ENCODE measurements at places on chromosomes 12 and 14.

DNA sequence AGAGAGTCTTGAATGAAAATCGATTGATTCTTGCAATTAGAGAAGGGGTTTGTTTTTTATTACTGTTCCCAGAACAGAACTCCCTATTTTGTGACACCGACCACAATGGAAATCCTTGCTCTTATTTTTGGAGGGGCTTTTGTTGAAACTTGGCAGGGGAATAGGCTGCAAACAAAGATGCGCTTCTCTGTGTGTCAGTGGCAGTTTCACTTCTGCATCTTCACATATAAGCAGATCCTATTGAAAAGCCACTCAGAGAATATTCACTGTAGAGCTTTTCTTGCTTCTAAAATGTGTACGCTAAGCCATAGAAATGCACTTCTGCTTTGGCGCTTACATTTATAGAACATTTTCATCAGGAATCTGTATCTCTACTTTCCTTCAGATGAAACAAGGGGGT lies 1822.4 kb upstream of the SEL1L start:
- no peak for DNase-seq

DNA sequence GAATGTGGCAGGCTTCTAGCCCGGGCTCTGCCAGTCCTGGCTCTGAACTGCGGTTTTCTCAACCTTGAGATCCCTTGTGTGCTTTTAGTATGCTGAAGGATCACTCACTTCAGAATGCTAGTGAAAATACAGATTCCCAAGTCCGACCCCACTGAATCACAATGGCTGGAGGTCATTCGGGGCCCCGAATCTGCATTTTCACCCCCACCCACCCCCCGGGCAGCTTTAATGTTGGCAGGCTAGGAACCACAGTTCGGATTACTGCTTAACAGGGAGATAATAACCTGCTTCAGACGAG lies 573 bp upstream of the SUSD6 start:
- DNase-seq, result no peak

- DNase-seq, result peak; percentile 47
These were observed 10.8 kb upstream of the TCTN2 start for GRCh38 chr12:123659996-123660727.

- DNase-seq, result no peak
These were observed 17.1 kb downstream of the POU6F1 start for GRCh38 chr12:51200806-51201205.

- DNase-seq, result no peak
These were observed 122.1 kb downstream of the MED13L start for GRCh38 chr12:116155383-116155782.

GRCh38 chr12:6383572-6384498 lies at the start of gene LTBR:
LTBR (plus strand) TSS chr12:6384162; CDS start chr12:6384359, 197 bp downstream.
- DNase-seq, result peak; percentile 54

DNA sequence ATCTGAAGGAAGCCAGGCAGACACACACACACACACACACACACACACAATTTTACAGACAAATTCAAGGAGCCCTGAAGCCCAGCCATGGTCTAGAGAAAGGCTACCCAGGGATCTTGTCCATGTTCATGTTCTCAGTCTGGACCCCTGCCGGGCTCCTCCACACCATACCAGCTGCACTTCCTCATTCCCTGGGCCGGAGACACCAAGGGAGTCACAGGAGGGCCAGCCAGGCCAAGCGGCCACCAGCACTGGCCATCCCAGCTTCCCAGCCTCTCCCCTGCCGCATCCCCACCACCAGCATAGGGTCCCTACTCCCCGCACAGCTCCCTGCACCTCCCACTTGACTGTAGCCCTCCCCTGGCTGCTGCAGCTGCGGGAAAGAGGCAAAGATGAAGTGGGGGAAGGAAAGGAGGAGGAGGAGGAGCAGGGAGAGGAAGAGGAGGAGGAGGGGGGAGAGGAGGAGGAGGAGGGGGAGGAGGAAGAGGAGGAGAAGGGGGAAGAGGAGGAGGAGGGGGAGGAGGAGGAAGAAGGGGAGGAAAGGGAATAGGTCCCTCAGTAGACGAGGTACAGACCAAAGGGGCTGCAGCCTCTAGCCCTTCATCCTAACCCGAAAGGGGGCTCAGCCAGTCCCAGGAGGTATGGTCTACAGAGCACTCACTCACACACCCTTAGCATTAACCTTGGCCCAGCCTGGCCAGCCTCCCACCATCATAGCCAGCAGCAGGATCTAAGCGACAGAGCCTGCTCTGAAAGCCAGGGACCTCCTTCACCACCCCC lies 293.2 kb downstream of the DPF3 start:
- no peak for DNase-seq

DNA sequence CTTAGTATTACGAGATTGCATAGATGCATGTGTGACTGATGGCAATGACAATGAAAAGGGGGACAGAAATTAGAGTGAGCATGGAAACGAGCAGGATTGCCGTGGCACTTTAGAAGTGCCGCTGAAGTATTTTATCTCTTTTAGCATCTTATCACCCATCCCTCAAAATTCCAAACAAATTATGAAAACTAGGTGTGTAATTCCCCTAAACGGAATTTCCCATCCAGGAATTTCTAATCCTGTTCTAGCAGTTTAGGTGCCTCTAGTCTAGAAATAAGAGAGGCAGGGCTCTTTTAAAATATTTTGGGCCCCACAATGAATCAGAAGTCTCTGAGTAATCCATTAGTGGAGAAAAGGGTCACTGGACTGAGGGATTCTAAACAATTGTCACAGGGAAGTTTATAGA lies 947 bp downstream of the TMEM52B start:
- no peak for DNase-seq

DNA sequence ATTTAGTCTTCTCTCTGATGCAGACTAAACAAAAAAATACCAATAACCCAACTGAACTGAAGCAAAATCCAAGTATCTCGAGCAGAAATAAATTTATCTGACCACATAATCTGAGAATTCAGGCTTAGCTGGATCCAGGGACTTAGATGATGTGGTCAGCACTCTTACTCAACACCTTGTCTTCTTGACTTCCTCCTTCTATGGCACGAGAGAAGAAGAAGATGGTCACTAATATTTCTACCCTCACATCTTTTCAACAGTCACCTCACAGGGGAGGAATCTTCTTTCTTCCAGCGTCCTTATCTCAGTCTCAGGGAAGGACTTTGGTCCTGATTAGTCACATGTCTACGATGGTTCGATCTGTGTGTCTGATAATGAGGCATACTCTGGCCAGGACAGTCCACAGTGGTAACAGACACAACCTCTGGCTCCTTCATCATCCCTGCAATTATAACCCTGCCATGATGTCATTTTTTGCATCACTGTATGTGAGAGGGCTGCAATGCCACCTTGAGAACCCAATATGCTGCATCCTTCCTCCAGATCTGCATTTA lies 15.8 kb downstream of the RGS6 start:
- DNase-seq, result no peak

GRCh38 chr12:12156116-12156515 lies 85.4 kb downstream of the BCL2L14 start:
- no peak for DNase-seq

GRCh38 chr14:49586673-49587460 lies 687 bp upstream of the RPS29 start:
- DNase-seq, result peak; percentile 23

GRCh38 chr12:47383942-47384341 lies 304.2 kb upstream of the AMIGO2 start:
- no peak for DNase-seq

GRCh38 chr14:68081489-68081888 lies 261.9 kb downstream of the RAD51B start:
- no peak for DNase-seq

GRCh38 chr14:60951776-60952435 lies 29.0 kb downstream of the TRMT5 start:
- no peak for DNase-seq

GRCh38 chr12:64691795-64692583 lies 67.2 kb downstream of the GNS start:
- no peak for DNase-seq

- DNase-seq, result no peak
These were observed 183.1 kb upstream of the FBXO33 start for GRCh38 chr14:39615352-39615751.

DNA sequence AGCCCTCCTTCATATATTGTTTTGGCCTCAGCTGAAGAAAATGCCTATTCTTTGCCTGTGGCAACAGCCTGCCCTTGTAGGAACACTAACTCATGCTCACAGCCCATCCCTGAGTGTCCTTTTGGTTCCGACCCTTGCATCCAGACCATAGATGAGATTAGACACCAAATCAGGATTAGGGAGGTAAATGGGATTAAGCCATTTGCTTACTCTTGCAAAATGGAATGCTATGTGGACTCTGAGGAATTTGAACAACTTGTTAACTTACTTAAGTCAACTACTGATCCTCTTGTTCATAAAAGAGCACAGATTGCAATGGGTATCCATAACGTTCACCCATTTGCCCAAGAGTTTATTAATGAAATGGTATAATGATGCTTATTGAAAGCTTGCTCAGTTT lies 27.3 kb downstream of the TSHR start:
- no peak for DNase-seq

DNA sequence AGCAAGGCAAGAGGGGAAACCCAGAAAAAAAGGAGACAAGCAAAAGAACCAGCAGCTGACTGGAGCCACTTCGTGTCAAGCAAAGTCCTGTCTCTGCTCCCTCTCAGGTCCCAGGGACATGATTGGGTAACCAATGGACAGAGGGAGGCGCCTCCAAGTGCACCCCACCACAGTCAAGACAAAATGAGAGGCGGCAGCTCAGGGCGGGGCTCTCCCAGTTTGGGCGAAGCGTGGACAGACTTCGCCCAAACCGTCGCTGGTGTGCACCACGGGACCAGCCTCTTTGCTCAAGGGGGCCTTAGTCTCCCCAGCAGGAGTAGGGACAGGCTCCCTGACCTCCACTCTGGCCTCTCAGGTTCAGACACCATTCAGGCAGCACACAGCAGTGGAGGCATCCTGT lies 1.5 kb upstream of the BEGAIN start:
- no peak for DNase-seq

DNA sequence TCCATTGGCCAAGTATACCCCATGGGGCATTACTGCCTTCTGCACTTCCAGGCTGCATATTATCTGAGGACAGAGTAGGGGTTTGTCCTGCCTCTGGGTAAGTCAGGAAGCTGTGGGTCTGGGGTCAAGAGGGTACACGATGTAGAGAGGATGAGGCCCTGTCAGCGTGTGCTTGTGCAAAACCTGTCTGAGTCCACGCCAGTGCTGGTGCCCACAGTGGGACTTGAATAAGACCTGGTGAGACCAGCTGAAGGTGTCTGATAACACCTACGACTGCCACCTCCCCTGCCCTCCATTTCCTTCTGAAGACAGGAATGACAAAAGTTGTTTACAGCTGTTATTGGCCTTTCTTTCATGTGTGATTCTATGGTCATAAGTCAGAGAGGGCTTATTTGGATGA lies 22.1 kb upstream of the NID2 start:
- DNase-seq, result no peak

GRCh38 chr14:69960296-69960695 lies 81.1 kb downstream of the SMOC1 start:
- DNase-seq, result no peak

- DNase-seq, result peak; percentile 36
These were observed 86.5 kb upstream of the SLC38A2 start for GRCh38 chr12:46459111-46459510.

- DNase-seq, result no peak
These were observed 57.9 kb downstream of the FUT8 start for GRCh38 chr14:65470404-65470880.

DNA sequence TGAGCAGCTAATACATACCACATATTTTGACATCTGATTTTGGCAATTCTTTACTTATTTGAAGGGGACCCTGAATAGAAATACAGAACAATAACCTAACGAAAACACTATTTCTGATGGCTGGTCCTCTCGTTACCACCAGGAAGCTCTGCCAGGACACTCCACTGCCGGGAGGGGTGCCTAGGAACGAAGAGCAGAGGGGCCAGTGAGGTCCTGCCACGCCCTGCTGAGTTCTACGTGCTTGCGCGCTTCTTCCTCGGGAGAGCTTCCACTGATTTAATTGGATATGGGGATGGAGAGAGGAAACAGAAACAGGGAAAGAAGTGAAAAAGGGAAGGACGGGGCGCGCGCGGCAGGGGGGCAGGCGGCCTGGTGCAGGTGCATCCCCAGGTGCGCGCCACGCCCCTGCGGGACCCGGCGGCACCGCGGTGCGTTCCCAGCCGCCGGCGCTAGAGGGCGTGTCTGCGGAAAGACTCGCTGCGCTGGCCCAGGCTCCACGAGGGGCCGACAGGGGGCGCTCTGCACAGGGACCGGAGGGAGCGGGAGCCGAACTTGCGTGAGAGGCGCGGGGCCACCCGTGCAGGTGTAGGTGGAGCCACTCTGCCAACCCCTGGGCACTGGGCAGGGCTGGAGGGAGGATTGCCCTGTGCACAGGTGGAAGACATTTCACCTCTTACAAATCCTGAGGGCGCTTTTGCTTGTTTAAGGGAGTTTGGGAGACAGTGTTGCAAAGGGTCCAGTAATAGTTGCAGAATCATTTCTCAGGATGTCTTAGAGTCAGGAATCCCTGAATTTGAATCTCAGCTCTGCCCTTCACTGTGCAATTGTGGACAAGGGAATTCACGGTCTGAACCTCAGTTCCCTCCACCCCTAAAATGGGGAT lies 986.3 kb upstream of the TMEM132C start:
- DNase-seq, result no peak

- no peak for DNase-seq
These were observed 41.5 kb upstream of the ASPG start for GRCh38 chr14:104044016-104044415.

DNA sequence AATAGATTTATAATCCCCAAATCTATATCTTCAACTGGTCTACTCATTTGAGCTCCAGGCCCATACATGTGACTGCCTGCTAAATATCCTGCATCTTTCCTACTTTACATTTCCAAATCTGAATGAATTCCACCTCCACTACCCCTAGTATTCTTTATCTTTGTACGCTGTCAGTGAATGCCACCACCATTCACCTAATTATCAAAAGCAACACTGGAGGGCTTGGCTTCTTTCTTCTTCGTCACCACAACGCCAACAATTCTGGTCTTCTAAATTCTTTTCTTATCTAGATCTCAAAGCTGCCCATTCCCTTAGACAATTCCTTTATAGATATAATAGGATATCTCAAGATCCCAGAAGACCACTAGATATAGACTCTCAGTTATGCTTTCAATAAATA lies 47.1 kb upstream of the ADAMTS20 start:
- no peak for DNase-seq

DNA sequence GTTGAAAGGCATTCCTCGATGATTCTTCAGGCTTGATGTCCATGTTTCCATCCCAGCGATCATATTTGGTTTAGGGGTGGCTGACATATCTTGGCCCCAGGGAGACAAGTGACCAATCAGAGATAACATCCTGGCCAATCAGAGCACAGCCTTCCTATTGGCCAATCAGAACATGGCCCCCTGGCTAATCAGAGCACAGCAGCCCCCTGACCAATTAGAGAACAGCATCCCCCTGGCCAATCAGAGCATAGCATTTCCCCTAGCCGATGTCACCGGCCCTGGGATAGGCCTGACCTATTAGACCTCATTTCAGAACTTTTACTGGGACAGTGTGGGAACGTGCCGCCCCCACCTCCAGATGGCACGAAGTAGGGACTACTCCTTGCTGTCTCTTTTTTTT lies 182.2 kb downstream of the AACS start:
- no peak for DNase-seq

Measured in AG04449 (cell line).